WERI-Rb-1 (cell line): ENCODE measurements at places on chromosomes 1 and 21.

DNA sequence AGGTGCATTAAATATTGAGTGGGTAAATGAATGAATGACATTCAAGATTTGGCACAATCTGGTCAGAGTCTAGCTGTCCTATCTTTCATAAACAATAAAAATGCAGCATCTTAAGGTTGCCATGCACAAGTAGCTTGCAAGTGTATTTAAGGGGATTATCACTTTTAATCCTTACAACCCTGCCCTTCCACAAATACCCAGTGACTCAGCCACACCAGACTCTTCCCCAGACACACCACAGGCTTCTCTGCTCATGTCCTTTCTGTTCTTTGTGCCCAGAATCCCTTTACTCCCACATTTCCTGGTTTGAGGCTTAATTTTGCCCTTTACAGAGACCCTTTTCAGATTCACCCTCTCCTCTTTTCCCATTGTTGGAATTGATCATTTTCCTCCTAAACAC is 59.8 kb downstream of the KIRREL1 start:
- peak; percentile 78 for DNase-seq

DNA sequence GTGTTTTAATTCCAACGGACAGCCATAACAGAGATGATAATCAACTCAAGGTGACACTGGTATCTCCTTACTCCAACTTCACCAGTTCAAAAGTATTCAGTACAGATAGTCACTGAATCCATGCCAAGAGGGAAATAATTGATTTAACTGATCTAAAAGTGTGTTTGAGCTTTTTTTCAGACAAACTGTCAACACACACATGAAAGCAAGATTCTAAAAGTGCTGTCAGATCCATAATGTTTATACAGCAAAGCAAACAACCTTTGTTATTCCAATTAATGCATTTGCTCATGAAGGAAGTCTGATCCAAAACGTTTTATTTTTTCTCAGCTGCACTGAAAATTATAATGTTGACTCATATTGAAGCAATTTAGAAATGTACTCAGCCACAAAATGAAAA is 5.9 kb upstream of the PRKAA2 start:
- no peak for DNase-seq

DNA sequence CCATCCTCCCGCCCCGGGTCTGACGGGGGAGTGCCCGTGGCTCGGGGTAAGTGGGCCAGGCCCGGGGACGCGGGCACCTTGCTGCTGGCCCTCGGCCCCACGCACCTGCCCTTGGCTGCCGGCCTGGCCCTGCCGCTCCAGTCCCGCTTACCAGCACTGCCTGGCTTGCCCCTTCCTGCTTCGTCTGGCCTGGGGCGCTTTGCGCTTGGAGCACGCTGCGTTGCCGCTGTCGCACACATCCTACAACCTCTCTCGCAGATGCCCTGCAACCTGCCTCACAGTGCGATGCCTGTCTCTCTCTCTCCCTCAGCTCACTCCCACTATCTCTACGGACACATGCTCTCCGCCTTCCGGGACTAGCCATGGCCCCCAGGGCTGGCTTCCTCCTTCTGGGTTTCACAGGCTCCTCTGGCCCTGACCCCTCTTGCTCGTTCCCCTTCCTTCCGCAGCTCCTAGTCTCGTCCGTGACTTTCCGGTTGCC is 9.7 kb downstream of the MYOG start:
- DNase-seq, result no peak

DNA sequence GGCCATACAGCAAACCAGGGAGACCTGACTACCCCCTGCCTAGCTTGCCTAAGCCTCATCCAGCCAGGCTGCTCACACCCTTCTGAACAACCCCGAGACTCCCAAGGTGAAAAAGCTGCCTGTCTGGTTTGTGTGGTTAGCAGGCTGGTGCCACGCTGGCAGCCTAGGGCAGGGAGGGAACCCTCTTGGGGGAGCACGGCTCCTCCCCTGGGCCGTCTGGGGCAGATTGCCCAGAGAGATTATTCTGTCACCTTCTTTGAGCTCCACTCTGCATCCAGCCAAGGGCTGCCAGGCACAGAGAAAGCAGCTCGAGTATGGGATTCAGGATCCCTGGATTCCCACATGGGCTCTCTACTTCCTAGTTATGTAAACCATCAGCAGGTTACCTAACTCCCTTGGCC is 27.5 kb upstream of the TCEA3 start:
- DNase-seq, result no peak
